ENCODE measurements at places on chromosomes 11 and 22.

DNA sequence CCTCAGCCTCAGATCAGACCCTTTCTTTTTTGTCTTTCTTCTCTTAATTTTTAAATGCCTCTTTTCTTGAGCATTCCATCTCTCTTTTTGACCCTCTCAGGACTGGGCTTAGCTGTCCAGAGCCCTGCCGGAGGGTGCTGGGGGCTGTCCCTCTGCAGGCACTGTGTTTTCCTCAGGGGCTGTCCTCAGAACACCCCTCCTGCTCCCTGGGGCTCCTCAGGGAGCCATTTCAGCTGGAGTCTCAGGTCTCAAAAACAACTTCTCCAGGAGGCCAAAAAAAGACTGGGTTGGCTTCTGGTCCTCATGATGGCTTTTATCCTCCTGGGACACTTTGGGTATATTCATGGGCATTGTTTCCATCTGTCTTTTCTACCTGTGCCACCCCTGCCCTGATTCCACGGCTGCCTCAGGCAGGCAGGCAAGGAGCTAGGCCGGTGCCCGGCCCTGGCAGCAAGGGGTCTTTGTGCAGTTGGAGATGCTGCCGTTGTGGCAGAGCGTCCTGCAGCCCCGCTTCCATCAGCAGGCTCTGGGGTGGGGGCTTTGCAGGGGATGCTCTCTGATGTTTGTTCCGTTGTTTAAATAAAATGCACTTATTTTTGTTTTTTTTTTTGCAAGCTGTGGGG lies 85.1 kb downstream of the CEP164 start:
- no peak for DNase-seq

DNA sequence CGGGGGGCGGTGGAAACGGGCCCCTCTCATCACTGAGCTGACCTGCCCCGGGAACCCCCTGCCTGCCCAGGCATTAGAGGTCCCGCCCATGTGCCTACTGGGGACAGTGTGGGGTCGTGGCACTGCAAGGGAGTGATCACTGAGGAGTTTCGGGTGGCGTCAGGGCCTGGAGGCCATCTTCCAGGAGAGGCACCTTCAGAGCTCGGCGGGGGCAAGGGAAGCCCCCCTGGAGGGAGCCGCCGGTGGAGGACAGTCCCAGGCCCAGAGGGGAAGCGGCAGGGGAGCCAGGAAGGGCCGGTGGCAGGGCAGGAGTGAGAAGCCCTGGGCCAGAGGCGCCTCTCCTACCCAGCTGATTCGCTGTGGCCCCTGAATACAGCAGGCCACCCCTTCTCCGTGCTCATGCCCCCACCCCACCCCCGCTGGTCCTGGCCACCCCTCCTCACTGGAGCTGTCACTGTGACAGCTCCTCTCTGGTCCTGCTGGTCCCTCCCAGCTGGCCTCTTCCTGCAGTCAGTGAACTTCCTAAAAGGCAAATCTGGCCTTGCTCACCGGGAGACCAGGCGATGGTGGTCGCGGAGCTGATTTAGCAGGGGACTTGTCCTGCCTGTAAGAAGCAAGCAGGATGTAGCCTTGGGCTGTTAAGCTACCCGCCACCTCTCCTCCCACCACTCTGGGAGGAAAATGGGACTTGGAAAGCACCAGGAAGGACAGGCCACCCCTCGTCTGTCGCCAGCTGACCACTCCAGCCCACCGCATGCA lies 2.0 kb upstream of the MAPK11 start:
- no peak for DNase-seq

DNA sequence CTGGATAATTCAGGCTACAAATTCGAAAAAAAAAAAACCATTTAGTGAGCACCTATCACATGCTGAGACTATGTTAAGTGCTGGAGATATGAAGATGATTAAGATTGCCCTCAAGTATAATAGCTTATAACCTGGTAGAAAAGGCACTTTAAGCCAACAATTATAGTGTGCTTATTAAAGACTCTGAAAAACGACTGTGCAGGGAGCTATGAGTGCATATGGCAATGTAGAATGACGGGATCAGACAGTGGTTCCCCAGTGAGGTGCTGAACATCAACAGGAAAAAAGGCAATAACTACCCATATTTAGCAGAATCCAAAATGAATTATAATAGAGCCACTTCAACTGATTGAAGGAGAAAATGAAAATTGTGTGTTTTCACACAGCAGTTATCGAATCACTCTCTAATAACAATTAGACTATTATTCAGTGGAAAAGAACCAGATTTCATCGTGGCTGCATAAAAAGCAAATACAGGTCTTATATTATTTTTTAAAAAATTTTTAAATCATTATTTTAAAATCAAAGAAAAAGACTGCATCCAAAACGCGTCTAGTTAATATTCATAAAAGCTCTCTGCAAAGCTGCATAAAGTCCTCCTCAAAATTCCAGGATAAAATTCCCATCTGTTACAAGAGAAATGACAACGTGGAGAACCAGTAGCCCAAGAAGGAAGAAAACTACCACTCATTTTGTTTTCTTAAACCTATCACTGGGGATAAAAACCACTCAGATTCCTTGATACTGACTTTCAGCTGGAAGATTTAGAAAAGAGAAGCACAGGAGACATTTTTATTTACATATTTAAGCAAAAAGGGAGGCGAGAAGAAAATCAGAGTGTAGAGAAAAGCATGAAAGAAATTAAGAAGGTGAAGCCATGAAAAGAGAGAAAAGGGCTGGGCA lies 1.1 kb downstream of the MTMR2 start:
- no peak for DNase-seq

DNA sequence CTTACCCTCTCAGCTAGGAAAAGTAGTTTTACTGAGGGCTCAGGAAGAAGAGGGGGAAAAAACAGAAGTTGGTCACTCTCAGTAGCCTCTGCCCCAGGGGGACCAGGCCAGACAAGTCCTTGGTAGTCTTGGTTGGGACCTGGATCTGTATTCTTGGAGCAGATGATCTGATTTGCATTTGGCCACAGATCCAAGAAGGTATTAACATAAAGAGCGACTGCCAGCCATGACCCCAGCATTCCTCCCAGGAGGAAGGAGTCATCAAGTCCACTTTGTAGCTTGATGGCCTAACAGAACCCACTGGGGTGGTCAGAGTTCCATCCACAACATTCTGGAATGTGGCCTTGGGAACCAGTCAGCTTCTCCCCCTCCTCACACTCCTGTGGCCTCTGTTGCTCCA lies 6.0 kb upstream of the LRRC10B start:
- DNase-seq = no peak

DNA sequence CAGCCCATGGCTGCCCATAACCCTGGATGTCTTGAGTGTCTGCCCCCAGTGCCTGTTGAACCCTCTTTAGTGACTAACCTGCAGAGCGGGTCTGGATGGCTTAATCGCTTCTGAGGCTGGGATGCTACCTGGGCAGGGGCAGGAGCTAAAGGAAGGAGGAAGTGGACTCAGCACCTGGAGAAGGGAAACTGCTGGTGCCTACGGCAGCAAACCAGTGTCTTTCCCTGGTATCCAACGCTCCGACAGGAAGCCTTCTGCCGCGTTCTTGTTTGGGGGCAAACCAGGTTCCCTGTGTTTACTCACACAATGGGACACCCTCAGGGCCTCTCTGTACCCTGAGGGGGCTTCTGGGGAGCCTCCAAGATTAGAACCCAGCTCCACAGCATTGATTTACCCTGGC lies 38.1 kb upstream of the B3GAT1 start:
- no peak for DNase-seq

DNA sequence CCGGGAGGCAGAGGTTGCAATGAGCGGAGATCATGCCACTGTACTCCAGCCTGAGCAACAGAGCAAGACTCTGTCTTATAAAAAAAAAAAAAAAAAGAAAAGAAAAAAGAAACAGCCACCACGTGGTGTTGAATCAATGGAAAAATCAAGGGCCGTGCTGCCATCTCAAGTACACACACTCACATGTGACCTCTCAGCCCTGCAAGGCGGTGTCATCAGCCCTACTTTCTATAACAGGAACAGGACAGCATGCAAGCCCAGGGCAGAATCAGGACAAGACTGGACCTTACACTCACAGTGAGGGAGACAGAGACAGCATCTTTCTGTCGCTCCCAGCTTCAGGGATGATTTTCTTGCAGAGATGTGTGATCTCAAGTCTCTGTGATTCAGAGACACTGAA lies 179.6 kb downstream of the MPPED1 start:
- DNase-seq = no peak

GRCh38 chr11:1377231-1377780 lies 12.4 kb upstream of the BRSK2 start:
- DNase-seq = no peak

GRCh38 chr11:73578592-73579185 lies 19.2 kb downstream of the FAM168A start:
- DNase-seq = no peak

DNA sequence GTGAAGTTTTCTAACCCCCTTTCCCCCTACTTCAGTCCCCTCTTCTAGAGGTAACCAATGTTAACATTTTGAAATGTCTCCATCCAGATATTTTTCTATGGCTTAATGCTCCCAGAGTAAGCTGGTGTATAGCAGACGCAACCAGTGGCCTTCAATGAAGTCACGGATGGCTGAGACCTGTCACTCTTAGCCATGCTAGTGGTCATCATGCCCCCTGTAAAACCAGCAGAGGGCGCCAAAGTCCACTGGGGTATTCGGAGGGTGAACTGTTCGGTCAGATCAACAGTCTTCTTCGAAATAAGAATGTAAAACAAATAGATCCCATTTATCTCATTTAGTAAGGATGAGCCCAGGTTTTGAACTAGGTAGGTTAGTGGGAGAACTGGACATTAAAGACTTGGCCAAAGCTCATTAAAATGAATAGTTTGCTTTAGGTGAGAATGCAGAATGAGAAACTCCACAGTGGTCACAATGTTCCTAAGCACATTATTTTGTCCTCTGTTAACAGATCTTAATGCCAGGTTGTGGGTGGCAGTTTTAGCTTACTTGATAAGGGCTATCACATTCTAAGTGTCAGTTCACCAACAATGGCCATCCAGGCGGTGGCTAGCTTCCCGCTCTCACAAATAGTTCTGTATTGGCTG lies 8.6 kb upstream of the MMP8 start:
- no peak for DNase-seq
